ENCODE measurements at places on chromosomes 13 and 19. TPM values are rescaled to one million over a fixed set of nuclear protein-coding genes. Genes with fewer than 3 reads are reported as not detected.

DNA sequence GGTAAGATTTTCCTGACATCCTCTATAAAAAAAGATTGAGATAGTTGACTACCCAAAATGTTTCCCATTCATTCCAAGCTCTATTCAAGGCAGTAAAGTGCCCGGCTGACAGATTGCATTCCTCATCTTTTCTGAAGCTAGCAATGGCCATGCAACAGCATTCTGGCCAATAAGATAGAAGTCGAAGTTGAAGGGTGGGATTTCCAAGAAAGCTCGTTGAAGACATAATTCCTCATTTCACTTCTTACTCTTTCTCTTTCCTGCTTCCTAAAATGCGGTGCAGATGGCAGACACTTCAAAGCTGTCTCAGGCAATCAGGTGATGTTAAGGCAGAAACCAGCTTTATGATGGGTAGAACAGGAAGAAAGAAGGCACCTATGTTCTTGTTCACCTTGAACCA lies 13.4 kb upstream of the ALOX5AP start:
- no peak for DNase-seq

DNA sequence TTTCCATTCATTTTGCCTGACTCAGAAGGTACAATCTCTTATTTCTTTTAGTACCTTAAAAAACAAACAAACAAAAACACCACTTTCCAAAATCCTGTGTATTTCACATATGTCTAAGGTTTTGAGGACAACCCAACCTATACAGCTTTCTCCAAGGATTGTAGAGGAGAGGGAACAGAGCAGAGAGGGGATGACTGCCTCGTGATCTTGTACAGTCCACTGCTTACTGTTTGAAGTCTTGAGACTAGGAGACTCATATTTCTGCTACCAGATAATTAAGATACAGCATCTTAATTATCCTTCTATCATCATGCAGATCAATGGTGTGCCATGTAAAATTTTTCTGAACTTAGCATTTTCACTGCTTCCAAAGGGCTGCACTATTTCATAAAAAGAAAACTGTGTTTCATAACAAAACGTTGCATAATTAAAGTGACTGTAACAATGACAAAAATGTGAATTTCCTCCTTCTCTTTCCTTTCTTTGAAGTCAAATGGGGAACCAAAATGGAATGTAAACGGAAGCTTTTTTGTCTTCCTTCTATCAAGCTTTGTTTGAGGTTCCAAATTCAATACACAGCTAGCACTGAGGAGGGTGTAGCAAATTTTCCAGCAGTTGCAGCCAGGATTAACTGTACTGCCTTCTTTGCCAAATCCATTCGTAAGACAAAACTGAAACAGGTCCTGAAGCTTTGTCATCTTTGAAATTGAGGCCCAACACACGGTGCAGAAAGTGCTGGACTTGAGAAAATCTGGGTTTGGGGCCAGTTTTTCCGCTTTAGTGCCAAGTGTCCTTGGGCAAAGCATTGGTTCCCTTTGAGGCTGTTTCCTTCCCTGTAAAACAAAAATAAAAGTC lies 34.9 kb upstream of the RCBTB2 start:
- DNase-seq, result no peak

- no peak for DNase-seq
Observed at GRCh38 chr13:84139561-84140158, 257.4 kb upstream of the SLITRK1 start.

GRCh38 chr13:93721483-93721882 lies 494.9 kb downstream of the GPC6 start:
- no peak for DNase-seq

GRCh38 chr19:7483720-7484201 lies 5.1 kb downstream of the PEX11G start:
- no peak for DNase-seq

- DNase-seq, result no peak
Observed at GRCh38 chr19:16025108-16026101, 50.9 kb upstream of the TPM4 start.

GRCh38 chr13:51330791-51331190 lies 8.7 kb upstream of the SERPINE3 start:
- no peak for DNase-seq

DNA sequence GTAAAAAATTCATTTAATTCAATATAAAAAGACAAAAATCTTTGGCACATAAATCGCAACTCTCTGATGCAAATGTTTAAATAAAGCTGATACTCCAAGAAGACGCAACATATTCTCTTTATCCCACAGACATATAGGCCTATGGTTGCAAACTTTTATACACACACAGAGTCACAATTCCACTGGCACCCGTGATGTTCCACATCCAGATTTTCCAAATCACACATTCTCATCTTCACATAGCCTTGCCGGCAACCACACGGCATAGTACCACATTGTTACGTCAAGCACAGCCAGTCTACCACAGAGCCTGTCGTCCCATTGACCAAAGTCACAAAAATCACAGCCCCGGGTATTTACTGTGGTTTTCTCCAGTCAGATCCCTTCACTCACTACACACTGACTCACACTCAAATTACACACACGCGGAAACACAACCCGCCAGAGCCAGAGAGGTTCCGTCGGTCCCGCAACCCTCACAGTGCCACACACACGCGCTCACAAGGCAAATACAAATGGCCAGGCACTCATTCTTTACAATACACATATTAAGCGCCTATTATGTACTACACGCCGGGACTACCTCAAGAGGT lies 546 bp upstream of the ZNF546 start:
- DNase-seq, result peak; percentile 12

DNA sequence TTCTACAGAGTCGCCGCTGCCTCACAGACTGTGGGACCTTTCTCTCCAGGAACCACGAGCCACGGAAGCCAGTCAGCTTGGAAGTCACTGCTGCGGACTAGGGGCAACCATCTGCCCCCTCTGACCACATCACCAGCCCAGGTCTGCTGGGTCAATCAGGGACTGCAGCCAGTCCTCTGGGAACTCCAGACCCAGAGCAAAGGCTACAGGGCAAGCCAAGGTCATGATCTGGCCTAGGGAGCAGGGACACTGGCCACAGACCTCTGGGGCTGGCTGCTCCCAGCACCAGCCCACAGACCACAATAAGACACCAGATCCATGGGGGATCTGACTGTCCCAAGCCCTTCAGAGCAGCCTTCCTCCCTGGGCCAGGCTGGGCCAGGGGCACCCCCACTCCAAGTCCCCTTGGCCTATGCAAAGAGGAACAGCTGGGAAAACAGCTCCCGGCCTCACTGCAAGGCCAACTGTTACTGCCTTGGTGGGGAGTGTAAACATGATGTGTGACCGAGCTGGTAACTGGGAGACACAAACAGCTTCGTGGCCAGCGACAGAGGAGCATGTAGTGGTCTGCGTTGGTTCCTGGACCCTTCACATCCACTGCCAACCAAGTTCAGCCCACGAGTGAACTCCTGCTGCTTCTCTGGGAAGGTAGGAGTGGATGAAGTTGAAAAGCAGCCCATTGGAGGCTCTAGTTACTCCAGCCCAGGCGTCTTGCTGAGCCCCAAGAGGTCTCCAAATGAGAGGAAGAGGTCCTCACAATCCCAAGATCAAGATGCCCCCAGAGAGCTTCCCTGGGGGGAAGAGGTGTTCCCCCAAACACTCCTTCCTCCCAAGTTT lies 1.5 kb downstream of the AKT2 start:
- DNase-seq, result no peak

GRCh38 chr13:34863360-34864135 lies 78.5 kb upstream of the NBEA start:
- no peak for DNase-seq

DNA sequence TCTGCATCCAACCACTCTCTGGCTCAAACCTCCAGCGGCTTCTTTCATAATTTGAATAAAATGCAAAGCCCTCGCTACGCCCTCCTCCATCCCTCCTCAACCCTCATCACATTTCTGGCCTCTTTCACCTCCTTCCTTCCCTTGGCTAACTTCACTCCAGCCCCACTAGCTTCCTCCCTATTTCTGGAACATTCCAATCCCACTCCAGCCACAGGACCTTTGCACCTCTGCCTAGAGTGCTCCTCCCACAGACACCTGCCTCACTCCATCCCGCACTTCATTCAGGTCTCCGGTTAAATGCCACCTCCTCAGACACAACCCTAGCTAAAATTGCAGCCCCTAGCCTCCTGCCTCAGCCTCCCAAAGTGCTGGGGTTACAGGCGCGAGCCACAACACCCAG lies 7.9 kb upstream of the DPF1 start:
- DNase-seq, result no peak

- no peak for DNase-seq
Observed at GRCh38 chr19:13611596-13611995, 105.3 kb upstream of the CACNA1A start.

- DNase-seq, result no peak
Observed at GRCh38 chr13:26515721-26516120, 41.8 kb upstream of the WASF3 start.

DNA sequence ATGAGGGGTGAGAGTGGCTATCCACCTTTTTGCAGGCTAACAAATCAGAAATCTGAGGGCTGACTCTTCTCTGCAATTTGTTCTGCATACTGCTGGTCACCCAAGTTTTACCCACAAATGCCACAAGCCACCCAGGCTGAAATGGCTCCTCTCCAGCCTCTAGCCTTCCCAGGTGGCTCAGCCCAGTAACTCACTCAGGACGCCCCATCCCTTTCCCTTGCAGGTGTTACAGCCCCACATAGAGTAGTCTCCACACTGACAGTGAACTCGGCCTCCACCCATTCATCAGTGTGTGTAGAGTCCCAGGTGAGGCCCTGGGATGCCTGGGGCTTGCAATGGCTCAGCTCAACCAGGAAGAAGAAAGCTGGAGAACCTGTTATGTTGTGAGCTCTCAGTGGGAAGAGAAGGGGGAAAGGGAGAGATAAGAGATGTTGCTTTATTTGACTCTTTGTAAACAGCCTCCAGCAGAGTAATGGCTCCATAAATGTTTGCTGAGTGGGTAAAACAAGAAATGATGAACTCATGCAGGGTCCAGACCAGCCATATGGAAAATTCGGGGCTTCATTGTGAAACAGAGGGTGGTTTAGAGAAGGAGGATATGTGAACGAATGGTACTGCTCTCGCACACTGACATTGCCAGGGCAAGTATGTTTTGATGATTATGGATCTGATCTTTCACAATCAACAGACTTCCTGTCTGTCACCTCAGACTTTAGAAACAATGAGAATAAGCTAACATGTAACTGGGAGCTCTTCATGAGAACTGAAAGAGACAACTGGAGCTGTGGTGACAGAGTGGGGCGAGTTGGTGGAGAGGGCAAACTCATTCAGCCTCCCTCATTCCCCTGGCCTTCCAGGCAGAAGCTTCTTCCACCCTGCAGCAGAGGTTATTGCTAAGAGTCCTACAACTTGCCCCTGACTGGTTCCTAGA lies 74.2 kb upstream of the RFC3 start:
- DNase-seq, result no peak

DNA sequence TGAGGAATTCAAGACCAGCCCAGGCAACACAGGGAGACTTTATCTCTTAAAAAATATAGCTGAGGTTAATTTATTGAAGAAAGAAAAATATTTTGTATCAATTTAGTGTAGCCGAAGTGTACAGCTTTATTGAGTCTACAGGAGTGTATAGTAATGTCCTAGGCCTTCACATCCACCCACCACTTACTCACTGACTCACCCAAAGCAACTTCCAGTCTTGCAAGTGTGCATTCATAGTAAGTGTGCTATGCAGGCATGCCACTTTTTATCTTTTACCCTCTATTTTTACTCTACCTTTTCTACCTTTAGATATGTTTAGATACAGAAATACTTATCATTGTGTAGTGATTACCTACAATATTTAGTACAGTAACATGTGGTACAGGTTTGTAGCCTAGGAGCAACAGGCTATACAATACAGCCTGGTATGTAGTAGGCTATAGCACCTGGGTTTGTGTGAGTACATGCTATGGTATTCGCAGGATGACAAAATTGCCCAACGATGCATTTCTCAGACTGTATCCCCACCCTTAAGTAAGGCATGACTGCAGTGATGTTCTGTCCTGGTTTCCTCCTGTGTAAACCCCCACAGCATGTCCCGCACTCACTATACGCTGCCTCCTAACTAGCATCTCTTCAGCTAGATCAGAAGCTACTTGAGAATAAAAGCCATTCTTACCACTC lies 15.3 kb upstream of the ATP12A start:
- no peak for DNase-seq

GRCh38 chr19:13576726-13577125 lies 70.4 kb upstream of the CACNA1A start:
- no peak for DNase-seq

GRCh38 chr19:8573316-8573715 lies 3.9 kb downstream of the MYO1F start:
- no peak for DNase-seq

- DNase-seq, result no peak
Observed at GRCh38 chr19:4584670-4585460, 25.4 kb upstream of the SEMA6B start.

- no peak for DNase-seq
Observed at GRCh38 chr13:36804588-36804987, 14.4 kb upstream of the RFXAP start.

DNA sequence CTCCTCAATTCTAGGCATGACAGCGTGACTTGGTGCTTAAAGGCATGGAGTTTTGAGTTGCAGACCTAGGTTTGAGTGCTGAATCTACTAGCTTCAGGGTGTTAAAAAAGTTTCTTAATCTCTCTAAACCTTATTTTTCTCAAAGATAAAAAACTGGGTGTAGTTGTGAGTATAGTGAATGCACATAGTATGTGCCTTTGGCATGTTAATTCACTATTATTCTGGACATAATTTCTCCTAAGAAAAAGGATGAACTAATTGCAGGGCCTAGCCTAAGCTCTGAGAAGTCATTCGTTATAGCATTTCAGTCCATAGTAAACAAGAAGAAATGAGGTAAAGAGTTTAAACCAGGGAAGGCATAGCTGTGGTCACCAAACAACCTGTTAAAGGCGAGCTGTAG lies 149.0 kb downstream of the LACC1 start:
- no peak for DNase-seq

DNA sequence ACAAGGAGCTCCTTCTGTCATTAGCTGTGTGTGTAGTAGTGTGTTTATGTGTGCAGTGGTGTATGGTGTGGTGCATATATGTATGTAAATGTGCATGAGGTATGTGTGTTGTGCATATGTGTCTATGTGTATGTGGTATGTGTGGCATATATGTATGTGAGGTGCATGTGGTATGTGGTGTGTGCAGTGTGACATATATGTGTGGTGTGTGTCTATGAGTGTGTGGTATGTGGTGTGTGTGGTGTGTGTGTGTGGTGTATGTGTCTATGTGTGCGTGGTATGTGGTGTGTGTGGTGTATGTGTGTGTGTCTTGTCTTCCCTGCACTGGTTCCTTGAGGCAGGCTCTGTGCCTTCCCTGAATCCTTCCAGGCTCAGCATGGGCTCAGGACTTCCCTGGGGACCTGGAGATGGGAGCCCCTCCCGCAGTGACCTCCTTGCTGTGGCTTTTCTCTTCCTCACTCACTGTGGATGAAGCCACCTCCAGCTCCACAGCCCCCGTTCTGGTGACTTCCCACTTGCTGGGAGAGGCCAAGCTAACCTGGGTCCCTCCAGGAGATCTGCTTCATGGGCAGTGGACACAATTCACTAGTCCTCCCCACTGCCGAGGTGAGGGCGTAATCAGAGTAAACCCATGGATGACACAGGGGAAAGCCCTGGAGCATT lies 64.2 kb downstream of the CCDC70 start:
- no peak for DNase-seq

Gene PSG1
- polyA plus RNA-seq, result not detected

Gene NDUFA11
- 129 TPM for polyA plus RNA-seq

Gene SULT2B1
- polyA plus RNA-seq, result 0.37 TPM

Gene S1PR5
- 1.7 TPM for polyA plus RNA-seq

Gene ANKRD10
- polyA plus RNA-seq, result 236 TPM

Gene SIRT6
- polyA plus RNA-seq, result 25.3 TPM

Gene MYO1F
- polyA plus RNA-seq, result 3.8 TPM
